ENCODE measurements at places on chromosomes 3 and 15.

GRCh38 chr3:14832975-14833722 lies 14.4 kb downstream of the FGD5 start:
- no peak for DNase-seq

DNA sequence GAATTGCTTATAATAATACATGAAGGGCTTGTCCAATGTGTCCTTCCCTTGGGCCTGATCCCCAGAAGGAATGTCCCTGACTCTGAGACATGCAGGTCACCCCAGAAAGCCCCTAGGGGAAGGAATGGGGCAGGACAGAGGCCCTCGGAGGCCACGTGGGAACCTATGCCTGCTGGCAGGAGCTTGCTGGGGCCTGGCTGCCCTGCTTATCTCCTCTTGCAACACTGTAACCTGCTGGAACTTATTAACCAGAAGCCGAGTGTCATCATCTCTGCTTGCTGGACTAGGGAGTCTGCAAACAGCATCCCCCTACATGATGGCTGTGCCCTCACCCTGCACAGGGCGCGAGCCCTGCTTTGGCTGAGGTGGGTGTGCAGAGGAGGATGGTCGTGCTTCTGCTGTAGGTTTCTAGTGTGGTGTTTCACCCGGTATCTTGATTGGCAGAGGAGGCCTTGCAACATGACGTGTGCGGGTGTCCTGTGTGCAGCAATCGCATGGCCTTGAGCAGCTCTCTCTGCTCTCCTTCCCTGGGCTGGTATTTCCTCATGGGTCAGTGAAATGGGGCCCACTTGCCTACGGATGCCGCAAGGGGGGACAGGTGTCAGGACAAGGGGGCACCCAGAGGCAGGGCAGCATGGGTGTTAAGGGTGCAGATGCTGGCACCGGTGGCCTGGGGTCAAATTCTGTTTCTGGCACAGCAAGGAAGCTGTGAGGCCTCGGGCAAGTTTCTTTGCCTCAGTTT lies 5.0 kb downstream of the CHST13 start:
- DNase-seq: no peak

- no peak for DNase-seq
Measured at GRCh38 chr3:100810671-100811070, 101.4 kb downstream of the TFG start.

GRCh38 chr15:46710401-46710960 lies 1006.8 kb upstream of the SEMA6D start:
- DNase-seq: no peak

- DNase-seq: no peak
Measured at GRCh38 chr3:196220587-196220986, 4.3 kb downstream of the SLC51A start.

All from effector CD4-positive, alpha-beta T cell (primary cell).